ENCODE measurements at places on chromosomes 11 and 22.

GRCh38 chr11:19660076-19660475, 52.6 kb upstream of the NAV2 start:
- no peak for DNase-seq

- no peak for DNase-seq
Observed at GRCh38 chr11:2375341-2375853, 1.7 kb upstream of the CD81 start.

DNA sequence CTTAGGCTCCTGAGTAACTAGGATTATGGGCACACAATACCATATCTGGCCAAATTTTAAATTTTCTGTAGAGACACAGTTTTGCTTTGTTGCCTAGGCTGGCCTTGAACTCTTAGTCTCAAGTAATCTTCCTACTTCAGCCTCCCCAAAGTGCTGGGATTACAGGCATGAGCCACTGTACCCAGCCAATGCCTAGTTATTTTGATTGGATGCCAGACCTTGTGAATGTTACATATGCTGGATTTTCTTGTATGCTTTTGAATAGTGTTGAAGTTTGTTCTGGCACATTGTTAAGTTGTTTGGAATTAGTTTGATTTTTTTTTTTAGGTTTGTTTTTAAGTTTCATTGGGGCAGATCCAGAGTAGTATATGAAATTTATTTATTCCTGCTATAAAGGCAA, 110.7 kb upstream of the ANO5 start:
- no peak for DNase-seq

- DNase-seq = no peak
Observed at GRCh38 chr22:39247361-39247760, 2.6 kb upstream of the PDGFB start.

DNA sequence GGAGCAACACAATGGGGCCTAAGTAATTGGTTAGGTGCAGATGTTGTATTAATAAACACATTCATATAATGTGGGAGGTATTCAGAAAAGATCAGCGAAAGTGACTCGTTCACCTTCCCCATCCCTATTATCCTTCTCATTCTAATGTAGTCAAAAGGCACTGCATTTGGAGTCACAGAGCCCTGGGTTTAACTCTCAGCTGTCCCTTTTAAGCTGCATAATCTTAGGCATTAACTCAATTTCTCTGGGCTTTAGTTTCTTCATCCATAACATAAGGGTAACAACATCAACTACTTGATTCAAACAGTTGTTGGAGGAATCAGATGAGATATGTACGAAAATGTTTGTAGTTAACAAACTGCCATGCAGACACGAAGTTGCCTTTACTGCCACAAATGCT, 187.6 kb upstream of the PITPNB start:
- DNase-seq = no peak

DNA sequence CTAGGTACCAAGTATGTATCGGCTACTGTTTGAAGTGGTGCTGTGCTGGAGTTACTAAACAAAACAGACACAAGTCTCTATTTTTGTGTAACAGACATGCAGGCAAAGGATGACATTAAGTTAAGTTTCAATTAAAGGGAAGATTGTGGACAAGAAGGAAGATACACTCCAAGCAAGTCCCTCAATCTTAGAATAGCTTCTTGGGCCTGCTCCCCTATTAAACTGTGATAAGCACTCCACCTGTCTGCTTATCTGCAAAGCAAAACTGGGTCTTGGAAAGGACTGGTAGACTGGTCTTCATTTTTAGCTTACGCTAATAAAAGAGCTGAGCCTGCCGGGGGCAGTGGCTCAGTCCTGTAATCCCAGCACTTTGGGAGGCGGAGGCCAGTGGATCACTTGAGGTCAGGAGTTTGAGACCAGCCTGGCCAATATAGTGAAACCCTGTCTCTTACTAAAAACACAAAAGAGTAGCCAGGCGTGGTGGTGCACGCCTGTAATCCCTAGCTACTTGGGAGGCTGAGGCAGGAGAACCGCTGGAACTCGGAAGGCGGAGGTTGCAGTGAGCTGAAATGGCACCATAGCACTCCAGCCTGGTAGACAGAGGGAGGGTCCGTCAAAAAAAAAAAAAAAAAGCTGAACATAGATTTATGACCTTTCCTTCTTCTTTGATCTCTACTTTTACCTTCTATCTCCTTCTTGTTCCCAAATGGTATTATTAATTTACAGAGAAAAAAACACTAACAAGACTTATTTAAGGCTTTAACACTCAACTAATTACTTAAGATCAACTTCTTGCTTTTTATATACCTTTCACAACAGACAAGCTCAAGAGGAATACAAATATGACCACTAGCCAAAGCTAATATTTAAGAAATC, 4.1 kb downstream of the DDX17 start:
- no peak for DNase-seq

GRCh38 chr22:46914916-46915894, 152.8 kb downstream of the TBC1D22A start:
- DNase-seq = no peak

- DNase-seq = no peak
Observed at GRCh38 chr11:94662846-94663390, 95.8 kb downstream of the PIWIL4 start.
